Pulmonary artery endothelial cell (primary cell): ENCODE measurements at places on chromosomes 5 and 9.

DNA sequence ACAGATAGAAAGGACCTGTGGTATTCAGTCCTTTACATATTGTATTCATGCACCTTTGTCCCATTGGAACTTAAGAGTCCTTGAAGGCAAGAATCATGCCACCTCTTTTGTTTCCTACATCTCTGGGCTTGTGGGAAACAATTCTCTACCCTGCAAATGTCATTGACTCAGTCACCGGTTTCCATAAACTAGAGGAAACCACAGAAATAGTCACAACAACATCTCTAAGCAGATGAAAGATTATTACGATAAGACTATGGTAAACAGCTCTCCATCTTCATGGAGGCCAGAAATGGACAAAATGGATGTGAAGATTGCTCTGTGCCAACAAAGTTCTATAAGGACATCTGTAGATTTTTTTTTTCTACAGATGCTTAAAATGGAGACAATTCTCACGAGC, 165.5 kb downstream of the PIK3R1 start:
- no peak for DNase-seq

- no peak for DNase-seq
These were observed 7.0 kb downstream of the NOXA1 start for GRCh38 chr9:137429974-137430722.

- no peak for DNase-seq
These were observed 51.7 kb downstream of the DRD1 start for GRCh38 chr5:175392236-175392635.

DNA sequence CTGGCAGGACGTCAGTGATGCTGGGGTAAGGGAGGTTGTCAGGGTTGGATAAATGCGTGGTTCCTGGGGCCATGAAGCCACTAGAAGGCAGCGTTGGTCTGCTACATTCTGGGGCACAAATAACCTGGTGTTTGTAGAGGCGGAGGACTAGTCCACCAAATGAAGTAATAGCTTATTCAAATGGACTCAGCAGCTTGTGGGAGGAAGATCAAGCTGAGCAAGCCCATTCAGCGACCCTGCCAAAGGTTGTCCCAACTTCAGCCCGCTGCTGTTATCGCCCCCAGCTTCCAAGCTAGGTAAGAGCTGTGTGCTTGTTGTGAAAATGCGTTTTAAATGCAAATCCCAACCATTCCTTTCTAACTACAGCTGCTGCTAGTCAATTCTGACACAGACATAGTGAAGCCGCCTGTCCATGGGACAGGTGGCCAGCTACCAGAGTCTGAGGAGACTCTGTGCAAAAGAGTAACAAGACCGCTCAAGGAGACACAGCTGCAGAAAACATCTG, 7.6 kb upstream of the FAM240B start:
- DNase-seq = peak; percentile 20

DNA sequence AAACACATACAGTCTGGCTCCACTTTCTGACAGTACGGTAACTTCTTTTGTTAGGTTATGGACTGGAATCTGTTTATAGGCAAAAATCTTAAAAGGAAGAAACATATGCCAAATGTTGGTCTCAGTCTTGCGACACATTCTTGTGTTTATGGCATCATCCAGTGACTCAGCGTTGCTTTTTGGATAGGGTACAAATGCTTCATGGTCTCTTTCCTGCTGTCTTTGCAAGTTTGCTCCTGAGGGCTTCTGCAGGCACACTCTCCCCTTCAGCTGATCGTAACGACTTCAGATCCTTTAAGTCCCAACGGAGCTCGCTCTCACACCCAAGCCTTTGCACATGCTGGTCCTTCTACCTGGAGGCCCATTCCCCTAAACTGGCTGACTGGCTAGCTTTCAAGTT, 23.6 kb upstream of the TNFSF8 start:
- DNase-seq = no peak

GRCh38 chr9:114909661-114910060, 20.7 kb downstream of the TNFSF8 start:
- no peak for DNase-seq

- DNase-seq = no peak
These were observed 102.6 kb downstream of the XRCC4 start for GRCh38 chr5:83179966-83180365.

DNA sequence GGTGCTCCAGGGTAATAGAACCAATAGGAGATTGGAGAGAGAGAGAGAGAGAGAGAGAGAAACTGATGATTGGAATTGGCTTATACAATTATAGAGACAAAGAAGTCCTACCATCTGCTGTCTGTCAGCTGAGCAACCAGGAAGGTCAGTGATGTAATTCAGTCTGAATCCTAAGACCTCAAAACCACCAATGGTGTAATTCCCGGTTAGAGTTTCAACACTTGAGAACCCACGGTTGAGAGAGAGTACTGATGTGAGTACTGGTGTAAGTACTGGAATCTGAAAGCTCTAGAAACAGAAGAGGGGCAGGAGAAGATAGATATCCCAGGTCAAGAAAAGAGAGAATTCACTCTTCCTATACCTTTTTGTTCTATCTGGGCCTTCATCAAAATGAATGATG, 775.8 kb downstream of the EFNA5 start:
- no peak for DNase-seq

GRCh38 chr9:26437056-26437711, 455.4 kb downstream of the CAAP1 start:
- no peak for DNase-seq

- peak; percentile 10 for DNase-seq
These were observed 95.1 kb downstream of the DAPK1 start for GRCh38 chr9:87592554-87593358.

DNA sequence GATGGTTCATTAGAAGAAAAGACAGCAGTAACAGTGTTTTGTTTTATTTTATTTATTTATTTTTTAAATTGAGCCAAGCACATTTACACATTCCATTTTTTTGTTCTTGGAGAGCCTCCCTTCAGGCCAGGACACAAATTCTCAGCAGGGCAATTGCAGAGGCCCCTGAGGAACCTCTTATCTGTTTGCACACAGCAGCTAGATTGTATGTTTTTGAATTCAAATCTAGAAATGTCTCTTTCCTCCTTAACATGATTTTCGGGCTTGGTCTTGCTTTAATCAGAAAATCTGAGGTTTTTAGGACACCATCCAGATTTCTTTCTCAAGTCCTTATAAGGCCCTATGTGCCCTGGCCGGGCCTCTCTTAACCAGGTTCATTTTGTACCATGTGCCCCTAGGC, 76.0 kb downstream of the PRR16 start:
- no peak for DNase-seq

DNA sequence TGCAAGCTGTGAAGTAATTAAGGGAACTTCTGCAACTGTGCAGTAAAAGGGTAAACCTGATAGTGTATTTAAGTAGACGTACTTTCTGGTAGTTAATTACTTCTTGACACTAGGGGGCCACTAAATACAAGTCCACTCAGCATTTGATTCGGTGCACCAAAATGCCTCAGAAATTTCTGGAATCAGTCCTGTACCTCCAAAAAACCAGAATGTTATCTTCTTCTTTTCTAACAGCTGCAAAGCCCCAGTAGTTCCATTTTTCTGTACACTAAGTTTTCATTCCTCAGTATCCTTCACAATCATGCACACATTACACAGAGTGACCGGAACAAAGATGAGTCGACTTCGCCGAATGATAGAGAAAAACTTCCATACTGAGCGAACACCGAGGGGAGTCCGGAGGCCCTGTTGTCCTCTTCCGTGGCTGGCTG, 484 bp downstream of the GFM2 start:
- peak; percentile 22 for DNase-seq

GRCh38 chr9:84955971-84956370, 286.4 kb downstream of the NTRK2 start:
- DNase-seq = no peak

DNA sequence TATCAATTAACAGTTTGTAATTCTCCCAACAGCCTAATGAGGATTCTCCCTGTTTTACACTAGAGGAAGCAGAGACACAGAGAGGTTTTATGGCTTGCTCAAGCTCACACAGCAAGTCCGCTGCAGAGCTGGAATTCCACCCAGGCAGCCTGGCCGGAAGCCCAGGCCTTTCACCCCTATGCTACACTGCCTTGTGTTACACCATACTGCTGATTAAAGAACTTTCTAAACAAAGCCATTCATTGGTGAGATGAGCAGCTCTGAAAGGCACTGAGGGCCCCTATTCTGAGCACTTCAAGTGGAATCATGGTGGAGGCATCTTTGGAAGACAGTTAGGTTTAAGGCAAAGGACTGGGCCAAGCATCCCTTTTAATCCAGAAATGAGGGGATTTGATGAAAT, 14.7 kb upstream of the LARP1 start:
- no peak for DNase-seq

- DNase-seq = no peak
These were observed 9.6 kb downstream of the NCS1 start for GRCh38 chr9:130181678-130182380.

GRCh38 chr9:27888661-27889295, 315.5 kb upstream of the C9orf72 start:
- DNase-seq = no peak

GRCh38 chr5:157750320-157750719, 6.8 kb downstream of the LSM11 start:
- DNase-seq = no peak

DNA sequence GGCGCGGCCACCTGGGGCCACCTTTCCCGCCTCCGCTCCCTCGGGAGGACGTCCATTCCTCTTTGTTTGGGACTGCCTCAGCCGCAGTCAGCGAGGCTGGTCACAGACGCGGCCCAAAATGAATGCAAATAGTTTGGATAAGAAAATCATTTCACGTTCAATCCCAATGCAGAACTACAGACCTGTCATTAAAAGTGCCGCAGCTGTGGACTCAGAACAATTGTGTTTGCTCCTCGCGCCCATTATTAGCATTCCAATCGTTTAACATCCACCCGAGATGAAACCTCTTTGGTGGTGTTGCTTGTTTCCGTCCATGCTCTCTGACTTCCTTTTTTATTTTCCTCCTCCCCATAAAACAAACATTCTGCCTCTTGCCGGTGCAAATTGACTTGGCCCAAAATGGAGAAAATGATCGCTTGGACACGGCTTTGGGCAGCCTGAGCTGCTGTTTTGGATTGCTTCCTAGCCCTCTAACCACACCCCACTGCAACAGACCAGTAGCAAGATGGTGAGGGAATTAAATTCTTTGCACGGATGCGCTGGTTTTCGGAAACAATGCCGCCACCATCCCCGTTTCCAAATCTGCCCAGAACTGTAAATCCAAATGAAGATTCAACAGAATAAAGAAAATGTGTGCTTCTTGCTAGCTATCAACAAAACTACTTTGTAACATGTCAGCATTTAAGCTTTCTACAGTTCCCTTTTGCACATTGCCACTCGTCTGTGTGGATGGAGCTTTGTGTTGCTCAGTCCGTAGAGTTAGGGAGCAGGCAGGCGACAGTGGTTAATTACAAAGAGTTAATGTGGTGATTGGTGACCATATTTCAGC, 784 bp downstream of the NLN start:
- DNase-seq = no peak

DNA sequence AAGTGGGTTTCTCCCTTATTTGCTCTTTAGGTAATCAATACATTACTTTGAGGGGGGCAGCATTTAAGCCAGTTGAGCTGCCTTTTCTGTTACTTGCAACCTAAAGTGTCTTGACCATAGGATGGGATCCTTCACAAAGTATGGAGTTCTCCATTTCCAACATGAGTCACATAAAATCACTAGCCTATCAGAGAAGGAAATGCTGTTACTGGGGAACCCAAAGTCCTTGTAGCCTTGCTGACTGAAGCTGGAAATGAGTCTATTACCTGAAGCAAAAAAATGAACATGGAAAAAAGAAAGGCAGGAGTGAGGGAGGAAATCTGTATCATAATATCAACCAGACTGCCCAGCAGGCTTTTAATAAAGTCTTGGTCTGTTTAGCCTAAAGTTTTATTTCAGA, 42.8 kb upstream of the SLIT3 start:
- DNase-seq = no peak

- DNase-seq = no peak
These were observed 80.6 kb downstream of the SFXN1 start for GRCh38 chr5:175558801-175559480.

- no peak for DNase-seq
These were observed 12.7 kb upstream of the HEXB start for GRCh38 chr5:74672215-74672877.

- DNase-seq = no peak
These were observed 262.7 kb downstream of the CHSY3 start for GRCh38 chr5:130166839-130167490.

- no peak for DNase-seq
These were observed at the start of gene IDNK for GRCh38 chr9:83622939-83623678. IDNK (plus strand) TSS chr9:83623143; CDS start chr9:83623172, 29 bp downstream.

- DNase-seq = no peak
These were observed 1.3 kb upstream of the SMC5 start for GRCh38 chr9:70257502-70257901.

DNA sequence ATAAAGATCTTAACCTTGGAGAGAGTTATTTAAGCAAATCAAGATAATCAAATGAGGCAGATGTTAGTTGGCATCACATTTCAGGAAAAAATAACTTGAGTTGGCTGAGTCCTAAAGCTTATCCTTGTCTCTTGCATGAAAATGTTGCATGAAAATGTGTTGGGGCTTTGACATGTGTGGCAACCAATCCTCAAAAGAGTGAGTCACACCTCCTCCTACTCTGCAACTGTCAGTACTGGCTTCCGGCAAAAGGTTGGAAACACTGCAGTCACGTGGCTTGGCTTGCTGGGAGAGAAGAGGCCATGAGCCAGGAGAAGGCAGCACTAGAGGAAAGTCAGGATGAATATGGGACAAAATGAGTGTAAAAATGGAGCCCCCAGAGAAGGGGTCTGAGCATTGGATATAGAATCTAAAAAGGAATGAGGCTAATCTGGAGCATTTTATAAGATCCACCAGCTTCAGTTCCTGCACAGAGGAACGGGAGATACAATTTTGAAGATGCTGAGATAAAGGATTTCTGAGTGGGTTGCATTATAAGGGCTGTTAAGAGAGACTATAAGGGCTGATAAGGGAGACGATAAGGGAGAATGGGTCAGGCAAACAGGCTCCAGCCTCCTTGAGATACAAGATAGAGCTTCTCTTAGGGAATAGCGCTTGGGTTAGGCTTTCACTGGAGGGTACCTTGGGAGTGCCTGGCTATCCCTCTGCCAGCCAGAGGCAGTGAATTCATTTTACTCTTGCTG, 43.1 kb downstream of the SPATA31D1 start:
- DNase-seq = no peak

DNA sequence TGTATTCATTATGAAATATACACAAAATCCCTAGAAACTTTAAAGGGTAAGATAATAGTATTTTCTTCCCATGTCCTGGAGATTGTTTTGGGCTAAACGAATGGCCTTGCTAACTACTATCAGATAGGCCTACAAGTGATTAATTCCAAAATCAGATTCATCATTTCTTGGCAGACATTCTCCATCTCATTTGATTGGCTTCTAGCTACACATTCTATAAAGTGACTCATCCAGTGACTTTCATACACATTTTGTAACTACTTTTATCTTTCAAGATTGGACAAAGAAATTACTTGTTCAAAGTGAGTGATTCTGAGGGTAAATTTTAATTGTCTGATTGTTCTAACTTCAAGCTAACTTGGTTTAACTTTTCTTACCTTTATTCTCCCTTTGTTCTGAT, 93.3 kb downstream of the RAPGEF6 start:
- no peak for DNase-seq

DNA sequence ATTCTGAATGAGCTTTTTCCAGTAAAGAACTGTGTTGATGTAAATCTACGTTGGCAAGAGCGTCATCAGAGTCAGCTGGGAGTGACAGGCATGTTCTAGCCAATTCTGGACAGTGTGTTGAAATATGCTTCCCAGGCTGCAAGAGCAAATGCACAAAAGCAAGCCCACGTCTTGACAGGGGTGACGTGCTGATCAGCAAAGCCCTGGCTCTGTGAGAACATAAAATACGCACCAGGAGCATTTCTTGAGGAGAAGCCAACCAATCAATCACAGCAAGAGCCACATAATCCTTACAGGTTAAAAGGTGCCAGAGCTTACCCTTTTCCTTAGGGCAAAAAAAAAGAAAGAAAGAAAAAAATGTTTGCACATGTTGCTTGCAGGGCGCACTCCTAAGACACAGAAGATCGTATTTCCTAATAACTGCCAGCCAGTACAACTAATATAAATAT, 148.1 kb downstream of the PDE4D start:
- DNase-seq = no peak
